ENCODE measurements at places on chromosomes 11 and 22.

DNA sequence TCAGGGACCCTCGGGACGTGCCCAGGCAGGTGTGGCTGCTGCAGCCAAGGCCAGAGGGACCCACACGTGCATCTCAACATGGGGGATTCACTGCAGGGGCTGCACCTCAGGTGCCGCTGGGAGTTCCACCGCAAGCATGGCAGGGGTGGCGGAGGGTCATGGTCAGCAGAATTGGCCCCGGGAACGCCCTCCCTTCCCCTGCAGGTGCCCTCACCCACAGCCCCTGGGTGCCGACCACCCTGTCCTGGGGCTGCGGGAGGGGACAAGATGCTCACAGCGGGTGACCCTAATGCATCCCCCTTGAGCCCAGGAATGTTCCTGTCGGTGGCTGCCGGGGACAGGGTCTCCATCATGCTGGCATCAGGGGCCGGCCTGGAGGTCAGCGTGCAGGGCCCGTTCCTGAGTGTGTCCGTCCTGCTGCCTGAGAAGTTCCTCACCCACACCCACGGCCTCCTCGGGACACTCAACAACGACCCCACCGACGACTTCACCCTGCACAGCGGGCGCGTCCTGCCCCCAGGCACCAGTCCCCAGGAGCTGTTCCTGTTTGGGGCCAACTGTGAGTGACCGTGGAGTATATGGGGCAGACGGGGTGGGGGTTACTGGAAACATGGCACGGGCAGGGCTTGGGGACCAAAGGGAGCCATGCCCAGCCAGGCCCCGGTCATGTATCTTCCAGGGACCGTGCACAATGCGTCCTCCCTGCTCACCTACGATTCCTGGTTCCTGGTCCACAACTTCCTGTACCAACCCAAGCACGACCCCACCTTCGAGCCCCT lies 5.8 kb downstream of the SUSD2 start:
- no peak for DNase-seq

DNA sequence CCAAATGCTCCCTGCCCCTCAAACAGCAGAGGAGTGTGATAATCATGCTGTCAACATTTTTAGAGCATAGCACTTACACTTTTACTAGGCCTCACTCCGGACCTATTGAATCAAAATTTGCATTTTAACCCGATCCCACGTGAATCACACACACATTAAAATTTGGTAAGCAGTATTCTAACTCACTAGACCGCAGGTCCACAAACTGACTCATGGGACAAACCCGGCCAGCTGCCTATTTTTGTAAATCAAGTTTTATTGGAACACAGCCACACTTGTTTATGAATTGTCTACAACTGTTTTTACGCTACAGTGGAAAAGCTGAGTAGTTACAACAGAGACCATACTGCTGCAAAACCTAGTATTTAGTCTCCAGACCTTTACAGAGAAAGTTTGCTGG lies 43.3 kb downstream of the SNX19 start:
- no peak for DNase-seq

DNA sequence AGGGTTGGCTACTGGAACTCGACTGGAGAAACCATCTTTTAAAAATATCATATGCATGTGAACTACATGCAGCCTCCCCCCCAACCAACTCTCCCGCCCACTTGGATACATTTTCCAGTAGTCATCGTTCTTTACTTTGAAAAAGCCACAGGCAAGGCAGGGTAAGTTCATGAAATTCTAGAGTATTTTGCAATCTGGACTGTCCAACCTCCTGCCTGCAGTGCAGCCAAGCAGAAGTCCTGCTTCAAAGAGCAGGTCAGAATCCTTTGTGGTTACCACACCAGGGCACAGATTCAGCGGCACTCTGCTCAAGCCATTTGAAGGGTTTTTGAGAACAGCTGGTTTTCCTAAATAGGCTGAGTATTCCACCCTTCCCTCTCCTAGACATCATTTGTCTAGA lies 12.1 kb downstream of the ELF5 start:
- DNase-seq, result no peak

GRCh38 chr22:35140879-35141745 lies 75.2 kb downstream of the ISX start:
- DNase-seq, result no peak

DNA sequence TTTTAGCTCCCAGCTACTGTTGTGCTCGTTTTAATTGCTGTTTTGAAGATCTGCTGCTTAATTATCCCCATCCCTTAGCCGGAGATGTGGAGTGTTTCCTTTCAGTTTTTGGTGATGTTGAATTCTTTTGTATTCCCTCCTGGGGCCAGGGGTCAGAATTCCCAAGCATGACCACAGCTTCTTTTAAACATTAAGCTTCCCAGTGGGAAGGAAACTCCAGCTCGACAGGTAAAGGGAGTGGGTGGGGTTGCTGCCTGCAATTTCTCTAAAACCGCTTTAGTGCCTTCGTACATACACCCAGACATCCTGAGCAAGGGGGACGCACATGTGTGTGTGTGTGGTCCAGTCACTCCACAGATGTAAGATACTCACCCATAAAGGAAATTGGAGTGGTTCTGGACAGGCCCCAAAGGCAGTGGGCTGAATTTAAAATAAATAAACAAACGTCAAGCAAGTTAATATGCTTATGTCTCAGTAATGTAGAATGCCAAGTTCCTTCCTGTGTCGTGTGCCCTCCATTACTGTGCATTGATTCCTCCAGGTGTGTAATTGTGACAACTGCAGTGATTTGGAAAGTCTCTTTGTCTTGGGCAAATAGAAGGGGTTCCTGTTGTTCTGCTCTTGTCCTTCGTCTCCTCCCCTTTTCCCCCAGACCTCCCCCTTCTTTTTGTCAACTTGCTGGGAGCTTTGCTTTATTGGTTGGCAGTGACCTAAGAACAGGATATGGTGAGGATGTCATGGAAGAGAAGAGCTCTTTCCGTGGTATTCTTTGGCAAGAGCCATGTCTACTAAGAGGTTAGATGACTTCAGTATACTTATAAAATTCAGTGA lies 19.2 kb upstream of the ADSL start:
- DNase-seq, result no peak

GRCh38 chr11:76880314-76880713 lies 19.6 kb downstream of the ACER3 start:
- no peak for DNase-seq

DNA sequence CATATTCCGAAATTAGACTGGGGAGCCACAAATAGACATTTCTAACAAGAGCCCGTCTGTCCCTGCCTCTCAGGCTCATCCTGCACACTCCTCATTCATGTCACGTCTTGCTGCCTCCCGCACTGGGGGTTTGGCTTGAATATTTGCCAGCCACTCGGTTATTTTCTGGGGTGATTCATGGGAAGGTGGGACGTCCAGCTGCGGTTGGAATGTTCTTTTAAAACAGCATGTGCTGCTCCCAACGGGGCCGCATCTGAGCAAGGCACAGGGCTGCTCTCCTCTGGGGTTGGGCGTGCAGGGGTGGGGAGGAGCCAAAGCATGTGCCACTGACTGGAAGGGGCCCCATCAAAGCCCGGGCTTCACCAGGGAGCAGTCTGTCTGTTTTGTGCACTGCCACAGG lies 25.9 kb upstream of the SLC5A4 start:
- DNase-seq, result peak; percentile 50

- no peak for DNase-seq
These were observed 13.2 kb downstream of the EHF start for GRCh38 chr11:34633990-34634693.

DNA sequence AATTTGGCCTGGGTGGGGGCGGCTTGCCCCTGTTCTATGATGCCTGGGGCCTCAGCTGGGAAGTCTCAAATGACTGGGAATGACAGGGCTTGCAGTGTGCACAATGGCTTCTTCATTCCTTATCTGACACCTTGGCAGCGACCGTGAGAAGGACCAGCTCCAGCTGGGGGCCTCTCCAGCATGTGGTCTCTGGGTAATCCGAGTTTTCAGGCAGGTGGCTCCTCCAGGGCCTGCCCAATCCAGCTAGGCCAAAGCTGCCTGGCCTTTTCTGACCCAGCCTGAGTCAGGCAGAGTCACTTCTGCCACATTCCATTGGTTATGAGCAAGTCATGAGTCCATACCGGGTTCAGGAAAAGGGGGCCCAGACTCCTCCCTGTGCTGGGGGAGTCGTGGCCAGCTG lies 646.0 kb downstream of the OPCML start:
- DNase-seq, result no peak

GRCh38 chr11:2549080-2549479 lies 104.3 kb downstream of the KCNQ1 start:
- no peak for DNase-seq

DNA sequence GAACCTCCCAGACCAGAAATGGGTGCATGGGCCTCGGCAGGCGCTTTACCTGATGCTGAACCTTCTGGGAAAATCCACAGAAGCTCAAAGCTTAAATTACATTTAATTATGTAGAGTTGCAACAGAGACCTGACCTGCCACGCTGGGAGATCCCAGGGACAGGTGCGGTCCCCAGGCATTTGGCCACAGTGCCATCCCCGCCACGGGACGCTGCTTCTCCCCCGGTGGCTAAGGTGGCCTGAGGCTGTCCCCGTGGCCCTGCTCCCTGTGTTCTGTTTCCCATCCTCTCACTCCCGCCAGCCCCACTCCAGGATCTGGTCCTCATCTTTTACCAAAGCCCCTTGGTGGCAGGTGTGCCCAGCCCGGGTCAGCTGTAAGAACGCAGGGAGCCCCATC lies 39.6 kb downstream of the GRAMD4 start:
- no peak for DNase-seq

DNA sequence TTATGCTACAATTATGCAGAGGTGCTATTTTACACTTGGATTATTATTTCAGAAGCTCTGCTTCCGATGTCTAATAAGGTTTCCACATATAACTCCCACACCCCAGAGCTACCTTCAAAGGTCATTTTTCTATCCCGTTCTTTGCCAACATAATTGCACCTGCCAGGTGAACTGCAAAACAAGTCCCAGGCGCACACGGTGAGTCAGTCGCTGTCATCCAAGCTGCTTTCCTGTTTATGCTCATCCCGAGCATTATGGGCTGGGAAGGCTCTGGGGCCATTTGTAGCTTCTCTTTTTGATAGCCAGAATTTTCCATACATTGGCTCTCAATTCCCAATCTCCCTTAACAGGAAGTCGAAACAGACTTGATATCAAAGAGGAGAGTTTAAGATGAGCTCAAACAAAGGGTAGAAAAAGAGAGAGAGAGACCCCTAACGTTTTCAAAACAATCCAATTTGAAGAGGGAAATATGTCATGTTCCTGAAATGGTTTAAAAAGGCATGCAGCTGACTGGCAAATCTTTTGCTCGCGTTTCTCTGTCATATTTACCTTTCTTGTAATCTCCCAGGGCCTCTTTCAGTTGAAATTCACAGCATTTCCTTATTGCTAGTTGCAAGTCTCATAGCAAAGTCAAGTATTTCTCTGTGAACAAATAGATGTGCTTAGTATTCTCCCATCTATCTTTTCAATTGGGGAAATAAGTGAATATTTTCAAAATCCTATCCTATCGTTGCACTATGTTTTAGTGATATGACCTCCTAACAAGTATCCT lies 815.9 kb downstream of the KCNA4 start:
- DNase-seq, result no peak

- DNase-seq, result no peak
These were observed 417.6 kb upstream of the ARHGAP42 start for GRCh38 chr11:100269516-100269915.

GRCh38 chr22:40128989-40129388 lies 48.7 kb upstream of the TNRC6B start:
- no peak for DNase-seq

DNA sequence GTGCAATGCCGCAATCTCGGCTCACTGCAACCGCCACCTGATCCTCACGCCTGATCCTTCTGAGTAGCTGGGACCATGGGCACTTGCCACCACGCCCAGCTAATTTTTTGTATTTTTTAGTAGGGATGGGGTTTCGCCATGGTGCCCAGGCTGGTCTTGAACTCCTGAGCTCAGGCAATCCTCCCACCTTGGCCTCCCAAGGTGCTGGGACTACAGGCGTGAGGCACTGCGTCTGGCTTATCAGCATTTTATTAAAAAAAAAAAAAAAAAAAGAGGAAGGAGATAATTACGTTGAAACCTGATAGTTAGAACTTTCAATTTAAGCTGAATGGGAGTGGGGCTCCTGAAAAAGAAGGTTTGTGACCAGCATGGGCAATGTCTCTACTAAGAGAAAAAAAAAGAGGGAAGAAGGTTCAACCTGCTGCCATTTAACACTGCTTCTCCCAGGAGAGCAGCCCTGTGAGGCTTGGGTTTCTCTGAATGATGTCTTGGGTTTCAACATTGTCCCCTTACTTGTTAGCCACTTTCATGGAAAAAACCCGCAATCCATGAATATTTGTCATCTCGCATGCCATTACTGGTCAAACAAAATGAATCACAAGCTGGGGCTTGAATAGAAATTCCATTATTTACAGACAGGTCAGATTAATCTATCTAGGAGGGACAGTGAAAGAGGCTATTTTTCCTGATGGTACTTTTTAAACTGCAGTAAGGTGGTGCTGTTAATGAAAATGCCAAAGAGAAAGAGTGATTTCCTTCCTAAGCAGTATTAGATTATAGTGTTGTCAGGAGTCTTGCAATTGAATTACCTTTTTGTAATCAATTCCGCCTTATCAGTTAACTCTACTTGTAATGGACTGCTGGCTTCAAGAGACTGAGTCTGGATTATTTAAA lies 72.5 kb downstream of the PACS1 start:
- peak; percentile 37 for DNase-seq

DNA sequence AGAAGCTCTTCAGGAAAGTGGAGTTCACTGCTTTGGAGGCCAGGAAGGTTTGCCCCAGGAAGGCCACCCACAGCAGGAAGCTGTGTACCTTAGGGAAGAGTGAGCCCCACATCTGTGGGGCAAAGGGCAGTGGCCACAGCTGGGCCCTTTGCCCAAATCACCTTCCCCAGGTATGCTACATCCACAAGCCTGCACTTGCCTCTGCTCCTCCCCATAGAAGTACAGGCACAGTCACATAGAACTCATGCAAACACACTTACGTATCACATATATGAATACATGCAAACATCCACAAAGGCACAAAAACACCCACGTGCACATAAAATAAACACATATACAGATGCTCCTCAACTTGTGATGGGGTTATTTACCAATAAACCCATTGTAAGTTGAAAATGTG lies 2.1 kb downstream of the TRIM29 start:
- DNase-seq, result no peak

- DNase-seq, result no peak
These were observed 44.8 kb upstream of the PTPN5 start for GRCh38 chr11:18836417-18836816.

DNA sequence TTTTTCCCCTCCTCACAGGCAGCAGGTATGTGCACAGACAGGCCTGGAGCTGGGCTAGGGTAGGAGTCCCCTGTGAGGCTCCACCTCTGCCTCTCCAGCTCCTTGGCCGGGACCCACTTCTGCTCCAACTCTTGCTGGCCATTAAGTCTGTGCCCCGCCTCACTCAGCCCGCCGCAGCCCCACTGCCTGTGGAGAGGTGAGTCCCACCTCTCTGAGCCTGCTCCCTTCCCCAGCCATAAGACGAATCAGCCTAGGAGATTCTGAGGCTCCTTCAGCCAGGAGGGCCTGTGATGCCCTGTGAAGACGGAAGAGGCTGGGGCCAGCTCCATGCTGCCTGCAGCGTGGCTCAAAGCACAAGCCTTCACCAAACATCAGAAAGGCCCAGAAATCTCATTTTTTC lies 23.0 kb downstream of the TSKU start:
- no peak for DNase-seq

All from NCI-H2171 (cell line).